NCI-H1092 (cell line): ENCODE measurements at places on chromosomes 4 and X.

- no peak for DNase-seq
Observed at GRCh38 chrX:118197730-118198129, 81.1 kb upstream of the KLHL13 start.

GRCh38 chrX:5449323-5449722, 779.3 kb downstream of the NLGN4X start:
- no peak for DNase-seq

DNA sequence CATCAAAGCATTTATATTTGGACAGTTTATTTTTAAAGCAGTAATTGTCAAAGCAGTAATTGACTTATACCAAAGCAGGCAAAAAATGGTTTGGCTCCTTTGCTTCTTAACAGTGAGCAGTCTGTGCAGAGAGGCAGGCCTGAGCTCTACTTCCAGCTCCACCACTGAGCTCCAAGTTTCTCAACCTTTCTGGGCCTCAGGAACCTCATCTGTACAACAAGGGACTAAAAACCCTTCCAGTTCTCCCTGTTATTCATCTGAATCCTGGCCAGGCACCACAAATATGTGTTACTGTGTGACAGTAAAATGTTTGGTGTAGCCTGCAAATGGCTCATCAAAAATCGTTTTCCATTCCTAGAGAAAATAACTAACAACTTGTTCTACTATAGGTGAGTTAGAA, 88.7 kb upstream of the TTC29 start:
- no peak for DNase-seq

DNA sequence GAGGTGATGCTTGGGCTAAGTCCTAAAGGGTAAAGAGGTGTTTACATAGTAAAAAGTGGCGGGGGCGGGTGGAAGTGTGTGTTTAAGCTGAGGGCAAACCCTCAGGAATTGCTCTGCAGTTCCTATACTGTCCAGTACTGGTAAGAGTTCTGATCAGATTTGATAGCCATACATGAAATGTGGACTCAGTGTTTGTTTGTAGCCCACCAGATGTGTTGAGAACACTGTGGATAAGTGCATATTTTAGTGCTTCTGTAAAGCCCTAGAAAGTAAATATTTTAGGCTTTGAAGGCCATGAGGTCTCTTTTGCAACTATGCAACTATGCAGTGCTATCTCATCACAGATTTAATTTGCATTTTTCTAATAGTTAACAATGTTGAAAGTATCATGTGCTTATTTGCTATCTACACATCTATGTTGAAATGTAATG, 80.7 kb upstream of the EOLA2 start:
- no peak for DNase-seq

- no peak for DNase-seq
Observed at GRCh38 chr4:121266982-121267381, 102.9 kb upstream of the TNIP3 start.

DNA sequence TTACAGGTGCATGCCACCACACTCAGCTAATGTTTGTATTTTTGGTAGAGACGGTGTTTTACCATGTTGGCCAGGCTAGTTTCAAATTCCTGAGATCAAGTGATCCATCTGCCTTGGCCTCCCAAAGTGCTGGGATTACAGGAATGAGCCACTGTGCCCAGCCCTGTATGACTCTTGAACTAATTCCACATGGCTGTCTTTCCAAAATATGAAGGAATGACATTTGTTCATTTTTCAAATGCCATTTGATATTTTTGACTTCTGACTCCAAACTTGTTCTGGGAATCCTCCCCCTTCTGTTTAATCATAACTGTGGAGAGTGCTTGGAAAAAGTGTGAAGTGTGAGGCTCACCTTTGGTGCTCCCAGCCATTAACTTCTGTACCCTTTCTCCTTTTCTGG, 119.2 kb downstream of the NHS start:
- no peak for DNase-seq

- no peak for DNase-seq
Observed at GRCh38 chrX:41733939-41734338, 10.0 kb downstream of the GPR82 start.

DNA sequence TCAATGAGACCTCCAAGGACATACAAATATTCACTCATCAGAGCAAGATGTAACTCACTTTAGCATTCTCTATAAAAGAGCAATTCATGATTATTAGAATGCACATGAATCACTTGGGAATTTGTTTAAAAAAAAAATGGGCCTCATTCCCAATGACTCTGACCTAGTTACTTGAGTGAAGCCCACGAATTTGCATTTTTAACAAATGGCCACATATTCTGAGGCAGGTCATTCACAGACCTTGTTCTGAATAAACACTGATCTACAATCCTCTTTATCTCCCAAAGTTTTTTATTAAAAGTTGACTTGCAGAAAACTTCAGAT, 255.1 kb upstream of the VEGFC start:
- DNase-seq, result no peak

GRCh38 chr4:144788469-144788868, 142.5 kb downstream of the HHIP start:
- no peak for DNase-seq

GRCh38 chr4:51895158-51895557, 52.2 kb downstream of the DCUN1D4 start:
- no peak for DNase-seq

- peak; percentile 64 for DNase-seq
Observed at GRCh38 chr4:138890891-138891570, 124.5 kb upstream of the NOCT start.

- DNase-seq, result no peak
Observed at GRCh38 chr4:102526532-102526931, 25.4 kb downstream of the NFKB1 start.

DNA sequence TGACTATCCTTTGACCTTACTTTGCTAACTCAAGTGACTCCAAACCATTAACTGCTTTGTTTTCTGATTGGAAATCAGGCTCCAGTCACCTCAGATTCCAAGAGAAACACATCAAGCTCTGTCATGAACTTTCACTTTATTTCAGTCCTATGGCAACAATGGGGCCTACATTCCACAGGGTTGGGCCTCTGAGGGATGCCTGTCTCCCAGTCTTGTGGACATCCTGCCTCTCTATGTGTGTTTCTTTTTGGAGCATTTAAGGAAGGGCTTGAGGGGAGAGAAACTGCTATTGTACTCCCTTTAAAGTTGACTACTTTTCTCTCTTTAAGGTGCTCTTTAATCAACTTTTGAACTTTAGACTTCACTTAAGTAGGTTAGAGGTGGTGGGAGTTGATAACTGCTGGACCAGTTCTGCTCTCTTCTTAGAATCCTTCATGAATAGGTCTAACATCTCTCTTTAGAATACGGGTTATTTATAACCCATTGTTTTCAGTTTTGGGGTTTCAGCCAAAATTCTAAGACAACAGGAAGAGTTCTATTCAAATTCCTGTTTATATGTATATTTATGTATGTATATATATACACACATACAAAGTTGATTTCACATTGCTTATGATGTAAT, 274.3 kb upstream of the NR3C2 start:
- no peak for DNase-seq

DNA sequence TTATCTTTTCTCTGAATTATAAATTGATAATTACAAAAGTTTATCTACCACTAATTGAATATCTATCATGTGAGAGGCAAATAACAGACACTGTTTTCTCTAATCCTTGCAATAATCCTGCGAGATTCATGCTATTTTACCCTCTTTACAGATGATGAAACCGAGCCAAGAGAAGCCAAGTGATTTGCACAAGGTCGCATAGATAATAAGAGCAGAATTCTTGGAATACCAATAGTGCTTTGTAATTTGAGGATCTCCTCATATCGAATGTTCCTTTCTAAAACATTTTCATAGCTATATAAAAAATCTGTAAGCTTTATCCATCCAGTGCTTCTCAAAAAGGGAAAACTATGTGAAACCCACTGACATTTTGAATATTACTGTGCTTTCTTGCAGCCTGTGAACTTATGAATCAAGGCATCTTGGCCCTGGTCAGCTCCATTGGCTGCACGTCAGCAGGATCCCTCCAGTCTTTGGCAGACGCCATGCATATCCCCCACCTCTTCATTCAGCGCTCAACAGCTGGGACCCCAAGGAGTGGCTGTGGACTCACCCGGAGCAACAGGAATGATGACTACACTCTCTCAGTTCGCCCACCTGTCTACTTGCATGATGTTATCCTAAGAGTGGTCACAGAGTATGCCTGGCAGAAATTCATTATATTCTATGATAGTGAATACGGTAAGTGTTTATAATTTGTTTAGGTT, 743.8 kb upstream of the ATOH1 start:
- DNase-seq, result no peak

GRCh38 chr4:159358226-159358625, 255.3 kb downstream of the RAPGEF2 start:
- DNase-seq, result no peak

DNA sequence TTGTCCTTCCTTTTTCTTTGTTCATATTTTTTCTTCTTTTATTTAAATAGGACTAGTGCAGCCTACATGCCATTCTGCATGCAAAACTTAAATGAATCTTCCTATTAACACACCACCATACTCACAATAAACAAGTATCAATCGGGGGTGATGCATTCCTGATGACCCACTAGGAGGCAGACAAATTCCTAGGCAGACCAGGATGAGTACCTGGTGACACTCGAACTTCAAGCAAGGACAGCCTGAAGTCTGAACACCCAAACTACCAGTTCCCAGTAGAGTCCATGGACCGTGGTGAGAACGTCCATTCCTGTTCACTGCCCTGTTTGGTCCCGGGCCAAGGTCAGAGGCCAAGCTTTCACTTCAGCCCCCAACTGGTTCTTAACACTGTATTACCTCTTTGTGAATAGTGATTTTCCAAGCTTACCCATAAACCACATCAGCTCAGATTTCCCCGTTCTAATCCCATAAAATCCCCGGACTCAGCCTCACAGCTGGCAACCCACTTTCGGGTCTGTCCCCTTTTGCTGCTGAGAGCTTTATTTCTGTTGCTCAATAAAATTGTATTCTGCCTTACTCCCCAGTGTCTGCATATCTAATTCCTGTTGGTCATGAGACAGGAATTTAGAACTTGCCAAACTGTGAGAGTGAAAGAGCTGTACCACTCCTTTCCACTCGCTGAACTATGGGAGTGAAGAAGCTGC, 1286.6 kb downstream of the FSTL5 start:
- DNase-seq, result no peak

DNA sequence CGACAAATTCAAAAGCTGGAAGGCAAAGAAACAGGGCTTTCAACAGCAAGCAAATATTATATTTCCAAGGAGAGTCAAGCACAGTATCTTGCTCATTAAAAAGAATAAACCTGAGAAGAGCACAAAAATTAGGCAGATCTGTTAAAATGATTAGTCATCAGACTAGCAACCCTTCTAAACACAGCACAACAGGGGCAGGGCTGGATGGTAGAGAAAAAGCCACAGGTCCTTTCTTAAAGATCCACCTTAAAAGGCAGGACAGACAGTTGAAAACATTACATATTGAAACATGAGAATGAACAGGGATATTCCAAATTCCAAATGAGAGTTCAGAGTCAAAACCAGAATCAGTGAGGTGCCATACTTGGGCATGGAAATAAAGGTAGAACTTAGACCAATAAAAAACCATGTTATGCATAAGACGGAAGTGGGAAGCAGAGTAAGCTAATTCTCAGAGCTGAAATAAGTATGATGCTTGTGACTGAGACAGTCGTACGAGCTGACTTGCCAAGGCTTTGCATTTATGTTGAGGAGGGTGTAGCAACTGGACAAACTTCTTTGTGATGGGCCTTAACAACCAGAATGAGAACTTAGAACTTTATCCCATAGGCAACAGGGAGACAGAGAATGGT, 126.9 kb upstream of the FAM9B start:
- DNase-seq, result no peak

GRCh38 chr4:123501733-123502132, 105.1 kb downstream of the SPRY1 start:
- no peak for DNase-seq

DNA sequence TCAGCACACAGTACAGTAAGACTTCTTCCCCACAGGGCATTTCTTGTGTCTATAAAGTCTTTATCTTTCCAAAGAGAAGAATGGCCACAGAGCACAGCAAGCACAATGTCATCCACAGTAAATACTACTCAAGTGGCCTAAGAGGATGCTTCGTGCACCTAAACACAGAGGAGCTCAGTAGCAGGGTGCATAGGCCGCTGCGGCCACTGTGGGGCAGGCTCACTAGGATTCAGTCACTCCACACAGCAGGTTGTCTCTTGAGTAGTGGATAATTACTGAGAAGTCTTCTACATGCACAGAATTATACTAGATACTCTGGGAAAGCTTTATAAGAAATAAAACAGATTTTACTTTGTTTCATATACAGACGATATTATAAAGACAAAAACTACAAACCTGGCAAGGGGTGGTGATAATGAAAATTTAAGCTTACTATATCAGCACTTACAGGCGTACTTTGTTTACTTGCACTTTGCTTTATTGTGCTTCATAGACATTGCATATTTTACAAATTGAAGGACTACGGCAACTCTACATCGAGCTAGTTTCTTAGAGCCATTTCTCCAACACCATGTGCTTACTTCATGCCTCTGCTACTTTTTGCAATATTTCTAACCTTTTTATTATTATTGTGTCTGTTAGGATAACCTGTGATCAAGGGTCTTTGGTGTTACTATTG, 78.5 kb downstream of the PRDM5 start:
- DNase-seq, result no peak

DNA sequence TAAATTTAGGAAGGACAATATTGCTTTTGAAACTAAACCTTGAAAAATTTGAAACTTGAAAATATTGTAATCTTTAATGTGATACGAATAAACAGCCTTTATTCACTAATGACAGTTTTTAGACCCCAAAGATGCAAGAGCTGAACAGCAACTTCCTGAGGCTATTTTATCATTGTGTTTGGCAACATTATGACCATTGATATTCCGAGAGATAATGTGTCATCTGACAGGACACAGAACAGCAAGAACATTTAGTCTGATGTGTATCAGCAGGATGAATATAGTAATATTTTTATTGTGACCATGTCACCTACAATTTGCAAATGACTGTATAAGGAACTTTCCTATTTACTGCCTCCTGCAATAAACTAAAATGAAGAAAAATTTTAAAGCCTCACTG, 316.0 kb downstream of the ADAM29 start:
- no peak for DNase-seq

DNA sequence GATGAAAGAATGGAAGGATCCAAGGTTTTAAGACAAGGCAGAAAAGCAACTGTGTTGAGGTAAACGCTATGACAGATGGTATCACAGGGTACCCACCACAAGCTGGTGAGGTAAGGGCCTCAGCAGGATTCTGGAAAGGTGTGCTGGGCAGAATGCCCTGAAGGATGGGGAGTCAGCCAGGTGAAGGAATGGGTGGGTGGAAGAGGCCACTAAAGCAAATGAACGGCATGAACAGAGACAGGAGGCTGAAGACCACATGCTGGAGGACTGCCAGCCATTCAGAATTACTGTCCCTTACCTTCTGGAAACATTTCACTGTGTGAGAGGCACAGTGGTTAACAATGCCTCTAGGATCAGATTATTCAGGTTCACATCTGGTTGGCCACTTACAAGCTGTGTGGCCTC, 23.6 kb downstream of the GPRIN3 start:
- no peak for DNase-seq

DNA sequence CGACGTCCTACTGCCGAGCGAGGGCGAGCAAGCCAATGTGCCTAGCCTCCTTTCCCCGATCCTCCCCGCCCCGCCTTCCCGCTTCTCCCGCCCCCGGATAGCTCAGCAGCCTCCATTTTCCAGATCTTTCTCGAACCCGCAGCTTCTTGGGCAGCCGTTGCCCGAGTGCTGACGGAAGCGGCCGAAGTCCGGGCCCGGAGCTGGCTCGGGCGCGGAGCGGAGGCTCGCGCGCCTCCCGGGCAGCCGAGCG, 172 bp upstream of the HSPA4L start:
- DNase-seq, result peak; percentile 77

- no peak for DNase-seq
Observed at GRCh38 chr4:2935762-2936743, 27.2 kb downstream of the NOP14 start.

- no peak for DNase-seq
Observed at GRCh38 chr4:23976423-23976822, 86.6 kb upstream of the PPARGC1A start.
